ENCODE measurements at places on chromosomes 4 and X.

- no peak for DNase-seq
These were observed 51.5 kb upstream of the ETNPPL start for GRCh38 chr4:108814326-108814725.

DNA sequence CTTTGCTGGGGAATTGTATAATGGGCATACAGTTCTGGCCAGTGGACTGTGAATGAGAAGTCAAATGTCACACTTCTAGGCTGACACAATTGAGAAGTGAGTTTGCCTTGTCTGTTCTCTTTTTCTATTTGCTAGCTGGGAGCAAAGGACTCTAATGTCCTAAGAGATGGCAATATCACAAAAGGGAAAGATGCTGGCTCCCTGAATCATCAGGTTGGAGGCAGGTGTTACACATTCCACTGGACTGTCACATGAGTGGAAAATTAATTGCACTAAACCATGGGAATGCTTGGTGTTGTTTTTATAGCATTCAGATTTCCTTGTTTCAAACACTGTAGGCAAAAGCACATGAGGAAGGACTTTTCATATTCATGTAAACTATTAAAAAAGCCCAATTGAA is 388.3 kb downstream of the ADAM29 start:
- DNase-seq = no peak

DNA sequence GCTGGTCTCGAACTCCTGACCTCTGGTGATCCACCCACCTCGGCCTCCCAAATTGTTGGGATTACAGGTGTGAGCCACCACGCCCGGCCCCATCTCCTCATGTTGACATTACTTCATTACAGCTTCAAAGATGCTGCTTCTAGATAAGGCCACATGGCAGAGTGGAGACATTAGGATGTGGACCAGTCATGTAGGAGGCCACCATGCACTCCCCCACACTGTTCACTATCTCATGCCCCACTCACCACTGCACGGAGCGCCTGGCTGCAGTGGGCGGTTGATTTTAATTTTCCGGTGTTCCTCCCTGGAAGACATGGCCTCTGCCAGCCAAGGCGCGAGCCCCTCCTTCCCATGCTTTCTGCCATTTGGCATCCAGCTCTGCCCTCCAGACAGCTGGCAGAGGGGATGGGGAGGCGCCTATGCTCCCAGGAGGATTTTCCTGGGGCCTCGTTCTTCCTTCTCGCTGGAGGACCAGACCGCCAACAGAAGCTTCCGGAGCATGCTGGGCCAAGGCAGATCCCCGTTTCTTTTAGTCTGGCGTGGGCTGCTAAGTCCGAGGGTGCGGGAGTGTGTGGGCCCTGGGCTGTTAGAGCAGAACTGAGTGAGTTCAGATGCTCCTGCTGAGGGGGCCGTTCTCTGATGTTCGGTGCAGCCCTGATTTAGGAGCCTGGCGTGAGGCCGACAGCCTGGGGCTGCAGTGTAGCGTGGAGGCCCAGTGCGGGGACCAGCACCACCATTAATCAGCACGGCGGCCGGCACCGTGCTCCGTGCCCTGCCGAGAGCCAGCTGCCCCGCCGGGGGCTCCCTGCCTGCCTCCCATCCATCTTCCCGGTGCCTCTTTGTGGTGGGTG is 93.1 kb downstream of the SORCS2 start:
- no peak for DNase-seq

GRCh38 chr4:26023203-26023972 is 109.4 kb downstream of the SMIM20 start:
- no peak for DNase-seq

DNA sequence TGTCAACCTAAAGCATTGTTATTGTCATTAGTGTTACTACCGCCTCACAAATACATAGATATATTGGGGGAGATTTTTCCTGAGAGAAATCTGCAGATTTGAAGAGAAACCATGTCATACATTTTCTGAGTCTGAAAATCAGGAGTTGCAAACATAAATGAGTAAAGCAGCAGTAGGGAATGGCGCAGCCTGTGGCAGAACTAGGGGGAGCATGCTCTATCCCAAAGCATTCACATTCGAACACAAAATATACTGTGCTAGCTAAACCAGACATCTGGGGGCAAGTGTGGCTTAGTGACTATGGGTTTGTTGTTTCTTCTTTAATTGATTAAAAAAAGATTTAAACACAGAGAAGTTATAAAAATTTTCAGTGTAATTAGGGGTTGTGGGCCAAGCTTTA is 83.2 kb downstream of the CPE start:
- DNase-seq = no peak

- no peak for DNase-seq
These were observed 91.5 kb downstream of the ATRX start for GRCh38 chrX:77694491-77694890.

GRCh38 chr4:73816814-73817213 is 19.7 kb upstream of the CXCL6 start:
- peak; percentile 70 for DNase-seq

DNA sequence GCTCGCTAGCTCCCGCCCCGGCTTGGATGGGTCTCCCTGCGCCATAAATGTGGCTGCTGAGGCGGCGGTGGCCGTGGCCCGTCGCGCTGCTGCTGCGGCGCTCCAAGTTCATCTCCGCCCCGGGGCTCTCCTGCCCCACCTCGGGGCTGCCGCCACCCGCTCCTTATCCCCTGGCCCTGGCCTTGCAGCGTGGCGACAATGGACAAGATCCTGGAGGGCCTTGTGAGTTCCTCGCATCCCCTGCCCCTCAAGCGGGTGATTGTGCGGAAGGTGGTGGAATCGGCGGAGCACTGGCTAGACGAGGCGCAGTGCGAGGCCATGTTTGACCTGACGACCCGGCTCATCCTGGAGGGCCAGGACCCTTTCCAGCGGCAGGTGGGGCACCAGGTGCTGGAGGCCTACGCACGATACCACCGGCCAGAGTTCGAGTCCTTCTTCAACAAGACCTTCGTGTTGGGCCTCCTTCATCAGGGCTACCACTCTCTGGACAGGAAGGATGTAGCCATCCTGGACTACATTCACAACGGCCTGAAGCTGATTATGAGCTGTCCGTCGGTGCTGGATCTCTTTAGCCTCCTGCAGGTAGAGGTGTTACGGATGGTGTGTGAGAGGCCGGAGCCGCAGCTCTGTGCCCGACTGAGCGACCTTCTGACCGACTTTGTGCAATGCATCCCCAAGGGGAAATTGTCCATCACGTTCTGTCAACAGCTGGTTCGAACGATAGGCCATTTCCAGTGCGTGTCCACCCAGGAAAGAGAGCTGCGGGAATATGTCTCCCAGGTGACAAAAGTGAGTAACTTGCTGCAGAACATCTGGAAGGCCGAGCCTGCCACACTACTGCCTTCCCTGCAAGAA is 763 bp downstream of the USP38 start:
- peak; percentile 40 for DNase-seq

- peak; percentile 59 for DNase-seq
These were observed 265.0 kb upstream of the FAT4 start for GRCh38 chr4:125049711-125050110.

Data from MCF 10A (cell line).